ENCODE measurements at places on chromosomes 6 and 20. TPM values are rescaled to one million over a fixed set of nuclear protein-coding genes. Genes with fewer than 3 reads are reported as not detected.

DNA sequence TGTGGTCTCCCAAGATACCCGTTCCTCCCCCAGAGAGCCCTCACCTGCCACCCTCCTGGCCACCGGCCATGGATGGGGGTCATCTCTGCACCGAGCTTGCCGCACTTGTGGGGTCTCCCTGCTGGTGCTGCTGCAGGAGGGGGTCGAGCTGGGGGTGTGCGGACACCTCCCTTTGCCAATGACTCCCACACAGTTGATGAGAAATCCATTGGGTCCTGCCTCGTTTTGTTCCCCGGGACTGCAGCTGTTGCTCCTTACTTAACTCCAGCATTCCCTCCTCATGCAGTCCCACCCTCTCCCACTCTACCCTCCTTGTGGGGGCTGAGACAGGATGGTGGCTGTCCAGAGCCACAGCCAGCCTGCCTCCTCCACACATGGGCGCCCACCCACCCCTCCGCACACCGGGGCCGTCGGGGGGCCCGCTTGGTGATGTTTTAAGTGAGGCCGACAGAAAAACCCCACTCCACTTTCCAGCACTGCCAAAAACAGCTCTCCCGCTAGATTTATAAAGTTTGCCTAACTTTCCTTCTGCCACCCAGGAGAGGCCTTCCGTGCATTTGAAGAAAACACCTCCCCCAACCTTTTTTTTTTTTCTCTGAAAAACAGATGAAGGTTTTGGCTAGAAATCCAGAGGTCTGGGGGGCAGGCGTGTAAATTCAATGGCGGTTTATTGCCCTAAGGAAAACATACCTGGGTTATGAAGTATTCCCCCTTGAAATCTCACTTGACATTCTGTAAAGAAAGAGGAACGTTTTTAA is 53.5 kb upstream of the APCDD1L start:
- no peak for DNase-seq

GRCh38 chr20:47257771-47258170 is 98.7 kb downstream of the ZMYND8 start:
- no peak for DNase-seq

GRCh38 chr6:41119508-41119907 is 34.6 kb downstream of the TREML1 start:
- DNase-seq = no peak

DNA sequence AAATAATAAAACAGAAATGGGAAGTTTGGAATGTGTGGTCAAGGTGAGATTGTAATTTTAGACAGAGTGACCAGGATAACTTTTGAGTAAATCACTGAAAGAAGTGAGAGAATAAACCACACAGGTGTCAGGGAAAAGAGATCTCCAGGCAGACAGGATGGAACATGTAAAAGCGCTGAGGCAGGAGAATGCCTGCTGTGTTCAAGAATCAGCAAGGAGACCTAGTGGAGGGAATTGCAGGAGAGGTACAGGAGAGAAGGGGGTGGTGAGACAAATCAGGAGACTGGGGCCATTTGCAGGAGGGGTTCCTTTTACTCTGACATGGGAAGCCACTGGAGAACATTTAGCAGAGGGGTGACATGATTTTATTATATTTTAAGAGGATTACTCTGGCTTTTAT is 456.7 kb downstream of the NKAIN2 start:
- no peak for DNase-seq

DNA sequence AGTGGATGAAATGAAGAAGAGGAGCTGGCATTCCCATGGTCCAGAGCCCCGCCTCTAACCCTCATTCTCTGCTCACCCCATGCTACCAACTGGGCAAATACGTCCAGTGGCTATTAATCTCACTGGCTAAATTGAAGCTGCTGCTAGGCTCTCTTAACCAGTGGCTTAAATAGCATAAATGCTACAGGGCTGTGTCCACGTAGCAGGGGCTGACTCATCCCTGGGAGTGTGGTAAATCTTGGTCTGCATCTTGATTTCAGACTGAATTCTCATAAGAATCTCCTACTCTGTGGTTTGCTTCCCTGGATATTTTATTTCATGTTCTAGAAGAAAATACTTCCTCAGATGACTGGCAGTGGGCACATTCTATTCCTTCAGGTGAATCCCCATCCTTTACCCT is 193.1 kb upstream of the ARG1 start:
- DNase-seq = no peak

DNA sequence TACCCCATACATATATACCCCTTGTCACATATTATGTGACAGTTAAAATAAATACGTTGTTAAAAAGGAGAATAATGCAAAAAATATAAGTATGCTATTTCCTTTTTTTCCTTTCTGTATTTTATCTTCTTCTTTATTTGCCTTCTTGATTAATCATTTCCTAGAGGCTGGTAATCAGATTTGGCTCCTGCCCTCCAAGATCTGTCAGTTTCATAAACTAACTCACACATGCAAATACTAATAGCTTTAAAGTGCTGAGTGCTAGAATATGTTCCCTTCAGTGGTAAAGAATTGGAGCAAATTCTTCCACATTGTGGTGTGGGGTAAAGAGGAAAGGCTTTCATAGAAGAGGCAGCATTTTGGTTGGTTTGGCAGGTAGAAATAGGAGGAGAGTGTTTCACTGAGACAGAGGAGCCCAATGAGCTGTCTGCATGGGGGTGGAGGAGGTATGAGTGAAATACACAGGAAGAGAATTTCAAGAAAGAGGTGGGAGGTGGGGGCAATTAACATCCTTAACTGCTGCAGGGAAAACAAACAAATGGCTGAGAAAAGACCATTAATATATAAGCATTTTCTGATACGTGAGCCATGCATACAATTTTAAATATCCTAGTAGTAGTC is 523.9 kb downstream of the BMP2 start:
- no peak for DNase-seq

DNA sequence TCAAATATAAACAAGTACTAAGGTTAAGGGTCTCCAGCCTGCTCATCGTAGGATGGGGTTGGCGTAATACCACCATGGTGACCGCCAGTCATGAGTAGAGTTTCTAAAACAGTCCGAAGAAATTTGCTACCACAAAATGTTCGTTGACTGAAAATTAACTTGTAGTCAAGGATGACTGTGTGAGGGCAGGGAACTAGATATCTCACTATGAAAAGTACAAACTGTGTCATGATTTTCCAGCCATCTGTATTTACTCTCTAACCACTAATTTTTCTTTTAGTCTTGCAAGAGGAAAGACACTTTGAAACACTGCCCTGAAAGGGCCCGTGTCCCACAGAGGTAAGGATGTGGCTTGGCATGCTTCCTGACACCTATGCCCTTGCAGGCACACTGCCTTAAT is 99.7 kb downstream of the IRF4 start:
- no peak for DNase-seq

- DNase-seq = no peak
These were observed 131.8 kb downstream of the CLVS2 start for GRCh38 chr6:123127807-123128206.

DNA sequence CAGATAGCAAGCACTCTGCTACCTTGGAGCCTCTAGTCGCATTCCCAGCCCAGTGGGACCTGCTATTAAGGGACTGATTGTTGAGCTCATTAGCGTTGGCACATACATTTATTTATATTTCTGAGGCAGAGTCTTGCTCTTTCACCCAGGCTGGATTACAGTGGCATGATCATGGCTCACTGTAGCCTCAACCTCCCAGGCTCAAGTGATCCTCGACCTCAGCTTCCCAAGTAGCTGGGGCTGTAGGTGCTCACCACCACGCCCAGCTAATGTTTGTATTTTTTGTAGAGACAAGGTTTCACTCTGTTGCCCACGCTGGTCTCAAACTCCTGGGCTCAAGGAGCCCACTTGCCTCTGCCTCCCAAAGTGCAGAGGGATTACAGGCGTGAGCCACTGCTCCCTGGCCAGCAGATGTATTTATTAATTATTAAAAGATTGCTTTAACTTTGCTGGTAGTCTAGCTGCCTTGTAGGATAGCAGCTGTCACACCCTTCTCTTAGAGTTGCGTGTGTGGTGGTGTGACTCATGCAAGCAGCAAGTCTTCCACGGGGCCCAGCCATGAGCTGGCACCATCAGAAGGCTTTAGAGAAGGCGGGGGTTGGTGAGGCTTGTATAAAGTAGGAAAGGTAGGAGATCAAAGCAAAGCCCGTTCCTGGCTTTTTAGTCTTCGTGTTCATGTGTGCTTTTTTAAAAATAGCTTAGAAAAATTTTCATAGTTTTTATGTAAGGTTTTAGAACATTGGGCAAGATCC is 16.5 kb downstream of the ACTR5 start:
- DNase-seq = no peak

GRCh38 chr6:105816847-105817246 is 269.3 kb upstream of the PRDM1 start:
- no peak for DNase-seq

DNA sequence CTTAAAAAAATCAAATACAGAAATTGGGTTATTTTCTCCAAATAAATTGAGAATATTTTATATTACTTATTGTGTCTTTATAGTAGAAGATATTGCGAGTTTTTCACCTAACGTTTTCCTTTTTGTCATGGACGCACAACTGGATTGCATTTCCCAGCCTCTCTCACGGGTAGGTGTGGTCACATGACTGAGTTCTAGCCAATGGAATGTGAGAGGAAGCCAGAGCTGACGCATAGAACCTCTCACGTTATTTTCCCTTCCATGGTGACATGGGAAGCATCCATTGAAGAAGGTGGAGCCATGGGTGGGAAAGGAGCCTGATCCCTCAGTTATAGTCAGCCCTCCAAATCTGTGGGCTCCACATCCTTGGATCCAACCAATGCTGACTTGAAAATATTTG is 155.9 kb upstream of the UST start:
- DNase-seq = no peak

DNA sequence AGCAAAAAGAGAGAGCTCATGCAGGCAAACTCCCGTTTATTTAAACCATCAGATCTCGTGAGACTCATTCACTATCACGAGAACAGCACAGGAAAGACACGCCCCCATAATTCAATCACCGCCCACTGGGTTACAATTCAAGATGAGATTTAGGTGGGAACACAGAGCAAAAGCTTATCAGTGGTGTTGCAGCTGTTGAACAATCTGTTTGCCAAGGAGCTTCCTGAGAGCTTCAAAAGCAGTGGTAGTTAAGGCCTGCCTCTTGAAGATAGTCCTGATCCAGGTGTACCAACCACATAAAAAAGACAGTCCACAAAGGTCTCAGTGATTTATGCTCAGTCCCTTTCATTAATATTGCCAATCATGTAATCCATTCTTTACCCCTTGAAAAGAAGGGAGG is 269.4 kb upstream of the IRAK1BP1 start:
- no peak for DNase-seq

DNA sequence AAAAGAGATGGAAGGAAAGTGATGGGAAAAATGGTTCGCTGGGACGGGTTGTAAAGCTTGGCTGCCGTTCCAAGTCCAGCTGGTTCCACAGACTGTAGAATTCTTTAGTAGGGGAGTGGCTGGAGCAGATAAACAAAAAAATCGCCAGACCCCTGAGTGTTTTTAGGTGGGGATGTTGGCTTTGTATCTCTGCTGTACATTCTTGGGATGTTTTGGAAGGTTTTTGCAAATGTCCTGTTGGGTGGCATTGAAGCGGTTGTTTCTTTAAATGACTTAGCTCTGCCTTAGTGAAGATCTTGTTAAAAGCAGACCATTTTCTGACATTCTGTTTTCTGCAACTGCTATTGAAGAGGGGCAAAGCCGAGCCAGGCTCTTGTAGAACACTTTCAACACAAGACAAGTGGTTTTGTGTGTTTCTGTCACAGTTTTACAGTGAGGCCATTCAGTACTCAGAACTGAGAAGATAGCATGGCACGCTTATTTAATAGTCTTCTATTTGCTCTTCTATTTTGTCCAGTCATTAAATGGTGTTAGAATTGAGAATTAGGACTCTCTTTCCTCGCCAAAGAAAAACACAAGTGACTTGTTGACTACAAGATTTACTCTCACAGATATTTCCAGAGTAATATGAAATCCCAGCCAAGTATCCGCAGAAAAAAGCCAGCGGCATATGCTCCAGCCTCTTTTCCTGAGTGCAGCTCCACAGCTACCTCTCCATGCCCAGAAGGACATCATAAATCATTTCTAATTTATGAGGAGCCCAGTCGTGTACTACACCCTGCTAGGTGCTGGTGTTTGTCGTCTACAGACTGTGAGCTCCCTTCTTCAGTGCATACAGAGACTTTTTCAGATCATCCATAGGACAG is 65.8 kb downstream of the PHACTR2 start:
- DNase-seq = no peak

DNA sequence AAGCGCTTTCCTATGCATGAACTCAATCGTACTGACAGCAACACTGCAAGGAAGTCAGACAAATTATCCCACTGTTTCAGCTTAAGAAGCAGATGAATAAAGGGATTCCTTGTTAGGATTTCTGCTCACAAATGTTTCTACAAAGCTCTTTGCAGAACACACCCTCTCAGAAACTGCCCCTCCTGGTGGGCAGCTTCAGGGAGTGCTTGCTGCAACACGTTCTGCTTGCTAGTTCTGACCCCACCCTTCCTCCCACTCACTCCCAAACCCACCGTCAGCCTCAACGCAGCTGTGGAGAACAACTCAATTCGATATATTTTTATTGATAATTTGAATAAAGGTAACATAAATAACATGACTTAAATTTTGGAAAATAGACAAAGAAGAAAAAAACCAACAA is 250.8 kb upstream of the PRDM1 start:
- DNase-seq = no peak

DNA sequence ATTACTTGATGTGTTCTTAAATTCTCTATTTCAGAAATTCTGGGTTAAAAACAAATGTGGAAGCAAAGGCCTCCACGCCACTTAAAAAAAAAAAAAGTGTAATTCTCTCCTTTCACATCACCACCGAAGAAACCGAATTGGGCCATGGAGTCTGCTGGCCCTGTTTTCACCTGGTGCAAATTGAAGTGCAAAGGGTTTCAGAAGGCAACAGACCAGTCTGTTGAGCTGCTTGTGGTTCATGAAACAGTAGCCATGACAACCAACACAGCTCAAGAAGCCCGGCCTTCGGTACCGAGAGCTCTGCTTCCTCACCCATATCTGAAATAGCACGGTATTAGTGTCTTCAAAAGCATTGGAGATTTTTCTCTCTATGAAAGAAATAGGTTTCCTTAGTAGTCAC is 63.1 kb downstream of the GMPR start:
- DNase-seq = no peak

GRCh38 chr20:49566401-49567364 is 1.3 kb downstream of the PTGIS start:
- no peak for DNase-seq

GRCh38 chr20:15240801-15241200 is 903.4 kb upstream of the FLRT3 start:
- DNase-seq = no peak

DNA sequence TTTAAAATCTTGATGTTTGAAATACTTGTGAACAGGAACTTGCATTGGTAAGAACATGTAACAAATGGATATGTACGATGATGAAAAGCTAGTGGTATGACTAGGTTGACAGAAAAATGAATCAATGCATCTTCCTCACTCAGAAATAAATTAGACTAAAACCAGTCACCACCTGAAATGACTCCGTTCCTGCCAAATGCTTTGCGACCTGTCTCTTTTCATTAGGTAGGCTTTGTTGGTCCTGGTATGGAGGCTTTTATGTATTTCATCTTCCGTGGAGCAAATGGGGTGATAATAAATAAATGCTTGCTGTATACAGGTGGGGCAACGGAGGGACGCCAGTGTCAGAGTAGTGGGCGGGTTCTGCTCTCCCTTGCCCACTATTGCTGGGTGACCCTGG is 17.1 kb upstream of the ULBP3 start:
- DNase-seq = no peak

- peak; percentile 73 for DNase-seq
These were observed 36.5 kb downstream of the CDH26 start for GRCh38 chr20:59994697-59995122.

- DNase-seq = no peak
These were observed 87.0 kb downstream of the TBC1D7 start for GRCh38 chr6:13241364-13241763.

Gene WFDC2
- total RNA-seq = 172 TPM

Gene MOG
- total RNA-seq = not detected

Gene SLC16A10
- total RNA-seq = 11.9 TPM

Gene GPR6
- total RNA-seq = not detected

Gene VSX1
- total RNA-seq = not detected

Data from lower lobe of right lung (tissue), 2 donors.